ENCODE measurements at places on chromosomes 12 and 14.
A peak's percentile ranks its signal among the peaks of the same experiment; 100 is the strongest.

DNA sequence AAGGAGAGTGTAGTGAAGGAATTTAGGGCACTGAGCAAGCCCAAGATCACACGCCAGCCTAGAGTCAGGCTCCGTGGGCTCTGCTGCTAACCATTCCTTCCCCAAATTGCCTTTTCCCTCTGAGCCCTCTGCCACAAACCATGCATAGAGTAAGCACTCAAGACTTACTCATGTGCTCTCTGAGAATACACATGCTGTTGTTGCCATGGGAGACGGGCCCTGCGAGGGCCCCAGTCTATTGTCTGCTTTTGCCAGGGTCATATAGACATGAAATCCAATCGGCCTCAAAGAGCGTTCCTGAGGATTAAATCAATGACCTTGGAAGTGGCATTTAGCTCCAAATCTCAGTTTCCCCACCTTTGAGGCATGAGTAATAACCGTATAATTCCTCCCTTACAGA, 48.7 kb upstream of the WSCD2 start:
- H3K36me3 ChIP-seq = no peaks in the 10 kb centered on the region
- DNase-seq = no peak
- no peak overlapping the region for H3K27ac ChIP-seq
- no peak overlapping the region for H3K4me3 ChIP-seq
- H3K27me3 ChIP-seq = no peaks in the 10 kb centered on the region
- H3K4me1 ChIP-seq = no peaks in the 10 kb centered on the region

- H3K4me1 ChIP-seq = peaks cover 11% of the 10 kb centered on the region
These were observed at the start of gene HOXC6 for GRCh38 chr12:54028314-54029201. Gene HOXC6 (plus strand): TSS chr12:54028440. CDS start chr12:54028522, 82 bp downstream.

DNA sequence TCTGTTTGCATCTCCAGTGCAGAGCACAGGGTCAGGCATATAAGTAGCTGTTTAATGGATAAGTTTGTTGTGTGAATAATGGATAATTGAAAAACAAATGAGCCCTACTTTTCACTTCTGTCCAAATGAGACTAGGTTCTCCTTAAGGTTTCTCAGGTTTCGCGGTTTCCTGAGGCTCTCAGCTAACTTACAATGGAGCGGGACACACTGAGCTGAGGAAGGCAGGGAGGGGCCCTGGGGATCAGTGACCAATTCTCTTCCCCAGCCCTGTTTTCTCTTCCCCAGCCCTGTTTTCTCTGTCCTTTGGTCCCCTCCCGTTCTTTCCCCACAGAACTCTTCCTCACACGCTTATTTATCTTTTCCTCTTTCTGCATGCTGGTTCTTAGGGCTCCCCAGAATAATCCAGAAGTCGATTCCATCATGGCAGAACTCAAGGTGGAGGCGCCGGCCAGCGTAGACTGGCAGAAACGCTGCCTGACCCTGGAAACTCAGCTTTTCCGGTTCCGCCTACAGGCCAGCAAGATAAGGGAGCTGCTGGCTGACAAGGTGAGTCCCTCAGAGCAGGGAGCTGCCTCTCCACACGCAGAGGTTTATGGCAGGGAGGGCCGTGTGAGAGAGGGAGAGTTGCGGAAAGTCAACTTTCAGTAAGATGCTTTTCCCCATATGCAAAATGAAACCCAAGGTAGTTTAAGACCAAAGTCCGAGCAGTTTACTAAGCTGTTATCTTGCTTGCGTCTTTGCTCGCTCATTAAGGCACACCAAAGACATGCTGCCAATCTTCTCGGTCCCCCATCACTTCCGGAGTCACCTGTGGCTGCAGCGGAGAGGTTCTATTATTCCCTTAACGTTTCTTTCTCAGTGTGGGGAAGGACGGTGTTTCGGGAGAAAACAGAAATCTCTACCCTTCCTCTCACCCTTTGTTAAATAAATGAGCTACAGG, 8.6 kb downstream of the PLEKHH1 start:
- DNase-seq = no peak
- H3K27me3 ChIP-seq = no peaks in the 10 kb centered on the region
- no peaks in the 10 kb centered on the region for H3K4me1 ChIP-seq
- H3K4me3 ChIP-seq = peak overlapping the region; percentile 7

GRCh38 chr12:85733221-85733840, 102.9 kb downstream of the RASSF9 start:
- H3K27ac ChIP-seq = no peak overlapping the region
- no peaks in the 10 kb centered on the region for H3K27me3 ChIP-seq
- no peaks in the 10 kb centered on the region for H3K4me1 ChIP-seq
- DNase-seq = no peak
- H3K4me3 ChIP-seq = no peak overlapping the region
- H3K36me3 ChIP-seq = no peaks in the 10 kb centered on the region

DNA sequence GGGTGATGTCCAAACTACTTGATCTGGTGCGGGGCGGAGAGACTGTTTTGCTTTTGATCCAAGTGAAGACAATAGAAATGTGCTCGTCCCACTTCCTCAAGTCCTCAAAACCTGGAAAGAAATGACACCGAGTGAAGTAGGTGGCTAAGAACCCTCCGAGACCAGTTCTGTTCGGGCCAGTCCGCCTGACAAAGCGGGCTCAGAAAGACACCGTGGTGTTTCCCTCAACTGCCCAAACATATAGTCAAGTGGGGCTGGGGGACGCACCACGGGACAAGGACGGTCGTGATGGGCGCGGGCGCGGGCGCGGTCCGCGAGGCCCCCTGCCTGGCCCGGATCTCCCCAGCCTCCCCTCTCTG, 1.6 kb downstream of the PHLDA1 start:
- H3K36me3 ChIP-seq = no peaks in the 10 kb centered on the region
- peak overlapping the region; percentile 82 for H3K27ac ChIP-seq
- H3K4me1 ChIP-seq = peaks cover 12% of the 10 kb centered on the region

DNA sequence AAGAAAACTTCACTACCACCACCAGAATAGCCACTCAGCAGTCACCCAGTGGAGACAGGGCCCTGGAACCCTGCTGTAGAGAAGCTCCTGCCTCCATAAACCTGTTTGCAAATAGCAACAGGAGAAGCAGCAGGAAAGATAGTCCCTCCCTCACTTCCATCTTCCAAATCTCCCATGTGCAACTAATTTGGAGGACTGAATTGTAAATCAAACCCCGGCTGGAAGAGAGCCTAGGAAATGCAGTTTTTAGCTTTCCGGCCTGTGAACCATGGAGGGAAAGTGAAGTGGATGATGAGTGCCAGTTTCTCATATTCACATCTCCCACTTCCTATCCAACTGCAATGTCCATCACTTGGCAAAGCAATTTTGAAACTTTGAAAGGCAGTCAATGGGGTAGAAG, 167.2 kb upstream of the FRMD6 start:
- no peak overlapping the region for H3K27ac ChIP-seq
- H3K27me3 ChIP-seq = no peaks in the 10 kb centered on the region
- no peaks in the 10 kb centered on the region for H3K36me3 ChIP-seq
- H3K4me1 ChIP-seq = no peaks in the 10 kb centered on the region
- no peak overlapping the region for H3K4me3 ChIP-seq

DNA sequence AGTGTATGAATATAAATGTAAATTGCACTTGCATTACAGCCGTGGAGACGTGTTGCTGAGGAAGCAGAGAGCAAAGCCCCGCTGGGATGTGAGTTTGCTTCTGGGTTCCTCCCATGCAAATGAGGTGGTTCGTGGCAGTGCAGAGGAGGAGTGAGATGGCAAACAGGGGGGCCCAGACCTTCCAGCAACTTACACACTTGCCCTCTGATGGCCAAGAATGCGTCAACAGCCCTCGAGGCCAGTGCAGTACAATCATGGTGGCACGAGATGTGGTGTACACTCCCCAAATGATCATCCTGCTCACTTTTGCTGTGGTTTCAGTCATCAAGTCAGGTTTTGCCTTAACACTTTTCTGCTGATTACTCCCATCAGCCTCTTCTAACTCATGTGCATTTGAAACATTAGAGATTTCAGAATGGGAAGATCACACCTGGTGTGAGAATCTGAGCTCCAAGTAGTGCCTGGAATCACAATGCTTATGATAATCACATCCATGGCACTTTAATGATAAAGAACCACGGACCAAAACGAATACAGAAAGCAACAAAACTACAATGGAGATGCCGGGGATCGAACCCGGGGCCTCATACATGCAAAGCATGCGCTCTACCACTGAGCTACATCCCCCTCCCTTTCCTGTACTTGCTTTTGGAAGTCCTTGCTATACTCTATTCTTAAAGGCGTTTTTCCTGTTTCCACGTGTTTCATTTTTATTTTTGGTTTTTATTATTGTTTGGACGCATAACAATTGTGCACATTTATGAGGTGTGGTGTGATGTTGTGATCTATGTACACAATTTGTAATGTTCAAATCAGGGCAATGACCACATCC, 7.0 kb upstream of the UBC start:
- DNase-seq = peak; percentile 58
- H3K4me1 ChIP-seq = peaks cover 49% of the 10 kb centered on the region
- no peaks in the 10 kb centered on the region for H3K36me3 ChIP-seq
- peak overlapping the region; percentile 90 for H3K27ac ChIP-seq
- H3K27me3 ChIP-seq = no peaks in the 10 kb centered on the region
- peak overlapping the region; percentile 16 for H3K4me3 ChIP-seq
